Calu3 (cell line): ENCODE measurements at places on chromosomes 3 and 15.

- no peak for DNase-seq
Observed at GRCh38 chr3:53122933-53123305, 7.3 kb downstream of the RFT1 start.

- peak; percentile 56 for DNase-seq
Observed at GRCh38 chr3:110343376-110343775, 728.2 kb upstream of the NECTIN3 start.

GRCh38 chr15:55573224-55573623 is 14.9 kb downstream of the PYGO1 start:
- DNase-seq: no peak

DNA sequence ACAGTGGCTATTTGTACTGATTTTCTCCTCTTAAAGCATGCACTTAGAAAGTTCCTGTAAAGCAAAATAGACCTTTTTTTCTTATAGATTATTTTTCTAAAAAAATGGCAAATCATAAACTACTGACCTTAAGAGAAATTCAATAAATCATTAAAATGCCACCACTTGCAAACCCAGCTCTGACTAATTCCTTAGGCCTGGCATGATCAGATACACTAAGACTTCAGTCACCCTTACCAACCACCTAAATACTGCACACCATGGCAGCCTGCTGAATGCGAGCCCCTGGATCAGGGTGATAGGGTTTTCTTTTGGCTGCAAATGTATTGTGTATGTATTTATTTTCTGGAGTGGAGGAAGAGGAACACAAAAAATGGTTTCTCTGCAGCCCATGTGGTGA is 370.6 kb upstream of the TBL1XR1 start:
- no peak for DNase-seq

DNA sequence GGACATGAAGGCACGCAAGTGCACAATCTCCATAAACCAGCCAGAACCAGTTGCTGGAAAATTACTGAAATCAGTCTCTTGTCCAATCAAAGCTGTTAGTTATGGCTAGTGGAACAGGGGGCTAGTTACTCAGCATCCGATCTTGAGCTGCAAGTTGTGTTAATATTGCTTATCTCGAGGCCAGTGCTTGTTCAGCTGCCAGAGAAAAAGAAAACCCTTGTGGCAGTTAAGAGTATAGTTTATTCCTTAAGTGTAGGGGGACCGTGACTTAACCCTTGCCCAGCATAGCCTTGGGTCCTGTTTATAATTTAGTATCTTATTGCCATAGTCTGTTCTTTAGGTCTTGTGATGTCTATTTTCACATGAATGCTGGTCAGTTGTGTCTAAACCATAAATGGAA is 268.5 kb downstream of the CD47 start:
- no peak for DNase-seq

GRCh38 chr3:56591262-56591661 is 34.3 kb downstream of the CCDC66 start:
- DNase-seq: no peak

GRCh38 chr15:41713047-41713446 is 52.8 kb downstream of the MGA start:
- no peak for DNase-seq

GRCh38 chr3:186971578-186971977 is 41.3 kb downstream of the ST6GAL1 start:
- no peak for DNase-seq

GRCh38 chr3:188659449-188660090 is 505.6 kb downstream of the LPP start:
- DNase-seq: no peak

DNA sequence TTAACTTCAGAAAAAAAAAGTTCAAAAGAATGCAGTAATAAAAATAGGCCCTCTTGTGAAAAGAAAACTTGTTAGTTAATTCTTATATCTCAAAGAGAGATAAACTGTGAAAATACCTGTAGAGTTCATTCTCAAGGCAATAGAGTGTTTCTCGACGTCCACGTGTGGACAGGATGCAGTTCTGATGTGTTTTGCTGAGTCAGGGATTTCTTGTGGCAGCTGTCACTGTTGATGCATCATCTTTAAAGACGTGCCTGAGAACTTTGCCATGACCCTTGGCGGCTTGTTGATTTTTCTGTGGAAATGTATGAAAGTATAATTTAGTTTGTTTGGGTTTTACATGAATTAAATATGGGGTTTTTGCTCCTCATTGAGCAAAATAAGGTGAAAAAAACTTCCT is 702.2 kb downstream of the NLGN1 start:
- DNase-seq: no peak

GRCh38 chr3:127256138-127256537 is 31.7 kb downstream of the PRR20G start:
- no peak for DNase-seq

- DNase-seq: no peak
Observed at GRCh38 chr3:2896308-2896939, 213.8 kb downstream of the IL5RA start.

- DNase-seq: no peak
Observed at GRCh38 chr3:35408882-35409281, 230.4 kb upstream of the ARPP21 start.

- DNase-seq: no peak
Observed at GRCh38 chr3:4495294-4496086, 2.3 kb downstream of the ITPR1 start.

DNA sequence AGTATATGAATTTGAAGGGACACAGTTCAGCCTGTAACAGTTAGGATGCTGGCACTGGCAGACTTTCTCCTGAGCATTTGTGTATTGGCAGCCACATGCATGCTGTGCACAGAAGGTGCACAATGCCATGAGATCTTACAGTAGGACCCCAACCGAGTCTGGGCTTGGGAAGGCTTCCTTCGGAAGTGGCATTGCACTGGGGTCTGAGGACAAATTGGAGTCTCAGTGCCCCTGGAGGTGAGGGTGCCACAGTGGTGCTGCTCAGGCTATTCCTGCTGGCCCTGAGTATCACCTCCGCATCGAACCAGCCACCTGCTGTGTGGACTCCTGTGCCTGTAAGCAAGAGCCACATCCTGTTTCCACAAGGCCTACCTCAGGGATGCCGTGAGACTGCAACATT is 99.5 kb downstream of the DNAJB8 start:
- no peak for DNase-seq

DNA sequence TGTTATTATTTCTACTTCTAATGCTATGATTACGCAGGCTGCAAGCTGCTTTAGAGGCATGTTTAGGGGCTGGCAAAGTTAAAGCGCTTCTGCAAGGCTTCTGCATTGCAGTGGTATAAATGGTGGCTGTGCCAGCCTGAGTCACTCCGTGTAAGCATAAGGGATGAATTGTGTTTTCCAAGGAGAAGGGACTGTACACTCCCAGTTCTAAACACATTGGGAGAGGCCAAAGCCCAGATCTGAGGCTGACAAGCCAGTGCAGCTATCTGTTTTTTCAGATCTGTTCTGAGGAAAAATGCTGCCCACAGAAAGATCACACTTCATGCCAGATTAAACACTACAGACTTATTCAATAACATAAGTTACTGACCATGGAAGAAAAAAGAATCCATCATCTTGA is 83.8 kb downstream of the PRICKLE2 start:
- DNase-seq: no peak

GRCh38 chr3:68239542-68239941 is 585.1 kb upstream of the SUCLG2 start:
- no peak for DNase-seq

- DNase-seq: no peak
Observed at GRCh38 chr3:41125258-41125657, 74.0 kb upstream of the CTNNB1 start.

DNA sequence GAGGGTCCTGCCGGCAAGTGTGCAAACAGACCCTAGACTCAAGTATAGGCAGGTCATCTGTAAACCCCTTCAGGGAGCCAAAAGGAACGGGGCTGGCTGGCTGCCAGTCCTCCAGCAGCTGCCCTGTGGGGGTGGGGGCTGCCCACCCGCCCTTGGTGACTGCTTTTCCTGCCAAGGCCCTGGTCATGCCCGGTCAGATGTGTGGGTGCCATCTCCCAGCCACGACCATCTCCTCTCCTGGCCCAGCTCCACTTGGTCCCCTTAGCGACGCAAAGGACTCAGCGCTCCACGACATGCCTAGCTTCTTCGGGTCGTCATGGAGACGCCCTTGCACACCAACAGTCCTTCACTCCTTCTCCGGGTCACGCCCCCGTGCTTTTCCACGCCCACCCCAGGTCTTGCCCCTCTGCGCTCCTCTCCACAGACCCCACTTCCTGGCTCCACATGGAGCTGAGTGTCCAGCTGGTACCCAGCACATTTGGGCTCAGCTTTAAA is 2.4 kb downstream of the MUC4 start:
- DNase-seq: no peak

GRCh38 chr3:127819086-127819485 is 3.2 kb downstream of the MGLL start:
- DNase-seq: peak; percentile 63

DNA sequence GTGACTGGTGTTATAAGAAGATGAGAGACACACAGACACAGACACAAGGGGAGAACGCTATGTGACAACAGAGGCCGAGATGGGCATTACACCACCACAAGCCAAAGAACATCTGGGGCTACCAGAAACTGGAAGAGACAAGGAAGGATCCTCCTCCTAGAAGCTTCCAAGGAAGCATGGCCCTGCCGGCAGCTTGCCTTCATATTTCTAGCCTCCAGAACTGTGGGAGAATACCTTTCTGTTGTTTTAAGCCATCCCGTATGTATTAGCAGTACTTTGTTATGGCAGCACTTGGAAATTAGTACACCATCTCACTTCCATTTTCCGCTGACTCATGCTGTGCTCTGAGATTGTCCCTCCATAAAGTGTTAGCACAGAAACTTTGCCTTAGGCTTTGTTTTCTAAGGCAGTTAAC is 38.7 kb upstream of the CA12 start:
- no peak for DNase-seq

- no peak for DNase-seq
Observed at GRCh38 chr3:78687520-78687919, 1080.3 kb downstream of the ROBO1 start.

GRCh38 chr3:66722675-66723074 is 221.9 kb upstream of the LRIG1 start:
- DNase-seq: no peak

DNA sequence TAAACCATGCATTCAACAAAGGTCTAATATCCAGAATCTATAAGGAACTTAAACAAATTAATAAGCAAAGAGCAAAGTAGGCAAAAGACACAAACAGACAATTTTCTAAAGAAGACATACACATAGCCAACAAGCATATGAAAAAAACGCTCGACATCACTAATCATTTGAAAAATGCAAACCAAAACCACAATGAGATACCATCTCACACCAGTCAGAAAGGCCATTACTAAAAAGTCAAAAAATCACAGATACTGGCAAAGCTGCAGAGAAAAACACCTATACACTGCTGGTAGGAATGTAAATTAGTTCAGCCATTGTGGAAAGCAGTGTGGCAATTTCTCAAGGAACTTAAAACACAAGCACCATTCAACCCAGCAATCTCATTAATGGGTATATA is 53.8 kb downstream of the FSIP1 start:
- DNase-seq: no peak

DNA sequence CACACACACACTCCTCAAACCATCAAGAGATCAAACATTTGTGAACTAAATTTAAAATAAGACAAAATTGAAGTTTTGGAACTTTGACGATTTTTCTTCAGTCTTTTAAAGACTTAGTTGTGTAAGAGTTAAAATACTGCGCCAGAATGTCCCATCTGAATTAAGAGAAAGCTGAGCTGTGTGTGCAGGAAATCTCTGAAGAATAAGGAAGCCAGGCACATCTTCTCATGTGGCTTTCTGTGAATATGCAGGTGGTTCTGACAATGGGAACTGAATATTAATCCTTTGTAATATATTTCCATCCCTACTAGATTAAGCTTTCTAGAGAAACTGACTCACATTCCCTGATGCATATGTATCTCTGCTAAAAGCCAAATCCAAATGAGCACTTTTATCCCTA is 60.1 kb upstream of the ICE2 start:
- no peak for DNase-seq

GRCh38 chr3:43152649-43153048 is 46.8 kb upstream of the POMGNT2 start:
- no peak for DNase-seq

- DNase-seq: peak; percentile 15
Observed at GRCh38 chr15:50798684-50799083, 33.2 kb upstream of the SPPL2A start.

DNA sequence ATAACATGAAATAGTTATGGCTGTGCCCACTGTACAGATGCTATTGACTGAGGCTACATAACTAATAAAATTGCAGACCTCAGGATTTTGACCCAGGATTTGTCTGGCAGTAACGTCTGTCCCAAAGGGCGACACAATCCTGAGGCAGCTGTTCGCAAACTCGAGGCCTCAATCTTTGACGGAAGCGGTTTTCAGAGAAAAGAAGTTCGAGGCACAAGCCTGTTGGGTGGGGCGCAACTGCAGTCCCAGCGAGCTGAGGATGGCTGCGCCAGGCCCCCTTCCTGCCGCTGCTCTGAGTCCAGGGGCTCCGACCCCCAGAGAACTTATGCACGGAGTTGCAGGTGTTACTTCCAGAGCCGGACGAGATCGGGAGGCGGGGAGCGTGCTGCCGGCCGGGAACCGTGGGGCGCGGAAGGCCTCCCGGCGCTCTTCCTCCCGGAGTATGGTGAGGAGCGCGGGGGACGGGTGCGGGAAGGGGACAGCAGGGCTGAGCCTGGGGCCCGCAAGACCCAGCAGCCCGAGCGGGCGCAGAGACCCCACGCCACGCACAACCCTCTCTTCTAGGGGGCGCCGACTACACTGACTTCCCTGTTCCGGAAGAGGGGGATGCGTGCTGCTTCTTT is at the start of gene PARP15:
Gene PARP15, plus strand, starts transcription at position 242 of the 623 bp plus-strand sequence. Its CDS starts 18 bp downstream, at position 260.
- DNase-seq: peak; percentile 14

DNA sequence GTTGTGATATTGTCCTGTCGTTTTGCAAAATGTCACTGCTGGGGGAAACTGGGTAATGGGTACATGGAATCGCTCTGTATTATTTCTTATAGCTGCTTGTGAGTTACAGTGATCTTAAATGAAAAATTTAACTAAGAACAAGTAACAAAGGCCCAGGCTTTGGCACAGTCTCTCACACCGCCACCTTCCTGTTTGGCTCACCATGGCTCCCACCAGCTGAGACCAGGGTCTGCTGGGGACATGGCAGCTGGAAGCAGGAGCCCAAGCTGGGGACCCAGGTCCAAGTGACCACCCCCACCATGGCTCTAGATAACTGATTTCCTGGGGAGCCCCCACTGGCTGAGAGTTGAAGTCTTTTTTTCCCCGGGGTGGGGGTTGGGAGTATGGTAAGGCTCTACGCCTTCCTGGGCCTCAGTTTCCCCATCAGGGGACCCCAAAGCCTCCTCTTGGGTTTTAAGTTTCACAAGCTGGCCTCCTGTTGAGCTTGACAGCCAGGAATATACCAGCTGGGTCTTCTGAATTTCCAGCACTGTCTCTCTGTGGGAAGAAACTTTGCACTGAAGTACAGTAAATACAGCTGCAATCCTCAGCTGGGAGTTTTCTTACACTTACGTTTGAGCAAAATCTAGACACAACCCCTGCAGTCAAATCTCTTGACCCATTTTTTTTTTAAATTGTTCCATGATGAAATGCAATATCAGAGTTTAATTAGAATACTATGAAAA is 26.1 kb downstream of the ABTB1 start:
- DNase-seq: no peak
